NCI-H524 treated with DMSO at 0.1 percent for 48 hours (cell line): ENCODE measurements at places on chromosomes 3 and 15.

DNA sequence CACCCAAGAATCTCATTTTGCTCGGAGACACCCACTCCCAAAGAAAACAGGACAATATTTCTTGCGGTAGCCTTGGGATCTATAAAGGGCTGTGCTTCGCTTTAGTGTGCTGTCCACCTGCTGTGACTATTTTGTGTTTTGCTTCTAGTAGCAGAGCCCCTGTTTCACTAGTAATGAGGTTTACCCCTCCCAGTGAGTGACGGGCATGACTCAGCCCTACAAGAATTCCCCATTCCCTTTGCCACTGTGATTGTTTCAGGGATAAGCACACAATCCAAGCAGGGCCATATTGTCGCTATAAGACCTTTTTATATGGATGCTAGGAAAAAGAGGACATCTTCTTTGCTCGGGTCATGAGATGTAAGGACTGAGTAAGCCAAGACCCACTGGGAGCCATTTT is 62.5 kb upstream of the FOXB1 start:
- DNase-seq = no peak

DNA sequence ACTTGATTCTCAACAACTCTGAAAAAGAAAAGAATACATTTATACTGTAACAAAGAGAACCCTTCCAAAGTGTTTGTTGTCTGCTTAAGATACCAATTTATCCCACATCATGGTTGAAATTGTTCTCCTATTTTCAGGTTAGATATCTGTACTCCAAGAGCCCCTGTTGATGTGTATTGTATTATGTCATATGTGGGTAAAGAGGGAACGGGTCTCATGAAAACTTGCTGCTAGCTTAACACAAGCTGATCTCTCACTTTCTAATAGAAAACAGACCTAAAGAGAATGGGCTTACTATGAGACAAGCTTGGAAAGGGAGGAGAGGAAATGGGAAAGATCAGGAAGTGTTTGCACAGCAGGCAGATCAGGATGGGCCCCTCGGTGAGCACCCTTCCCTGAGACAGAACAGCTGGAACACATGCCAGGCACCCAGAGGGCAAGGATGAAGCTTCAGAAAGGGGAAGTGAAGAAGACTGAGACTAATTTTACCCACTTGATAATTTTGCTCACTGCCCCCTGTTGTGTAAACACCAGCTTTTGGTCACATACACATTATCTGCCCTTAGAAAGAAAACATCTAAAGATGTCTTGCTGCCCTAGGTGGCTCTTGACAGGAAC is 747.9 kb upstream of the CCDC54 start:
- DNase-seq = no peak

DNA sequence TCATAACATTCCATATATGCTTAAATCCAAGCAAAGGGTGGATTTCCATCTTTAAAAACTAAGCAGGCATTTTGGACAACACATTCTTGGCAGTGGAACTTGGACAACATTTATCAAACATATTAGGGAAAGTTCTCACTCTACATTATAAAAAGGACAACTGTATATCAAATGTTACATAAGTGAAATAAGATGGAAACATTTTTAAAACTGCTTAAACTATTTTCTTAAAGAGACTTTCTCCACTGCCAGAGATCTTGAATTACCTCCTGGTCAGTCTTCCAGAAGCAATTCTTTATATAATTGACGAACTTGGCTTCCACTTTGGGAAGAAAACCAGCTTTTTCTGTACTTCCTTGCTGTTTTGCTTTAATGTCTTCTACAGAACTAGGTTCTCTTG is 109.3 kb downstream of the NEO1 start:
- no peak for DNase-seq

DNA sequence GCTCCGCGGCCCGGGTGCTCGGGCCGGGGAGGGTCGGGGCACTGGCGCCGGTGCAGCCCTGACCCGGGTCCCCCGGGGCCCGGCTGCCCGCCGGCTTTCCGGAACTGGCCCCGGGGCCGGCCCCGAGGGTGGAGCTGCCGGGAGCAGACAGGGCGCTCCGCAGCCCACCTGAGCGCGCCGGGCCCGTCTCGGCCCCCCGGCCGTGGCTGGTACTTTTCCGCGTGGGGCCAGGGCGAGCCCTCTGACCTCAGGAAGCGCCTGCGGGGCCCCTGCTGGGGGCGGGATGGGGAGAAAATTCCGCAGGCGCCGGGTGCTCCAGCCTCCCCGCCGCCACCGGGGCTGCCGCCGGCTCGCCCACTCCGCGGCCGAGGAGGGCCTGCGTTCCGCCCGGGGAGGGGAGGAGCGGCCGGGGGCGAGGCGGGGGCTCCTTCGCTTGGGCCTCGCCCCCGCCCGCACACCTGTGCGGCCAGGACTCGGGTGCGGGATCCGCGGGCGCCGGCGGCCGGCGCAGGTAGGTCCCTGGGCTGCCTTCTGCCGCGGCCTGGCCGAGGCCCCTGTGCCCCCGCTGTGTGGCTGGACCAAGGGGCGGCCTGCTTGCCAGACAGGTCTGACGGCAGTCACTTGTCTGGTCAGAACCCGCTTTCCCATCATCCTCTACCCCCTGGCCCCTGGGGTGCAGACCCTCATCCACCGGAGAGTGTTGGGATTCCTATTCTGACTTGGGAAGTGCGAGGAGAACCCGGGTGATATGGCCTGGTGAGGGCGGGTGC is 3.5 kb downstream of the FURIN start:
- DNase-seq = no peak

DNA sequence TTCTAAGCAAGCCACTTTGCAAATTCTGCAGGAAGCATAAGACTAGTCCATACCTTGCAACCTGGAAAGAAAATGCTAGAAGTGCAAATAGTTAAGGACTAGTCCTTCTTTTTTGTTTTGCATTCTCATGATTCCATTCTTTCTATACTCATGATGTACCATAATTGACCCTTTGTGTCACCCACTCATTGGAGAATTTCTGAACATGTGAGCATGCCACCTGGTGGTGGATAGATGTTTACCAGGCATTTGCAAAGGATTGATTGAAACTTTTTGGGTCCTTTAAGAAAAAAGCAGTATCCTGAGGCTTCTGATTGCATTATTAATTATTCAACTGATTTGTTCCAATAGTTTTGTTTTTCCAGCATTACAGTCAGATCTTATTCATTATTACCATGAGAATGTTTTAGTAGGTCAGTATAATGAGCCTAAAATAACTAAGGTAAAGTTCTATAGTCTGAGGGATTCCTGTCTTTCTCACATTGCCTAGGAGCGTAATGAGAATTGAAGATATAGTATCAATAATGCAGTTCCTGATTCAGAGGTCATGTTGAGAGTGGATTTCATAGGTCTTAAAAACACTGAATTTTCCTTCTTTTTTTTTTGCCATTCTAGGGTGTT is 20.2 kb upstream of the DIPK2A start:
- no peak for DNase-seq

DNA sequence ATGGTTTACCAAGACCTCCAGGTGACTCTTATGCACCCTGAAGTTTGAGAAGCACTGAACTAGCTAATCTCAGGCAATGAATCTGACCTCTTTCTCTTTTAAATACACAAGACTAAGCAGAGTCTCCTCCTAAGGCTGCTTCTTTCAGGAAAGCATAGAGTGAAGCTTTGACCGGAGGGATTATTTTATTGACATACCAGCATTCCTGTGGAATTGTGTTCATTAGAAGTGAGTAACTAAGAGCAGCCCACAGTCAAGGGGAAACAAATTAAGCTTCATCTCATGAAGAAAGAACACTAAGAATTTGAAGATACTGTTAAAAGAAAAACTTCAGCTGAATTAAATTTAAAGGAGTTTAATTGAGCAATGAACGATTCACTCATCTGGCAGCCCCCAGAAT is 963.5 kb downstream of the NTRK3 start:
- no peak for DNase-seq

- DNase-seq = no peak
Observed at GRCh38 chr15:66917904-66918448, 147.4 kb upstream of the SMAD3 start.

- no peak for DNase-seq
Observed at GRCh38 chr3:154829929-154830328, 250.2 kb upstream of the MME start.

- no peak for DNase-seq
Observed at GRCh38 chr3:98581474-98581873, 11.9 kb downstream of the CPOX start.

DNA sequence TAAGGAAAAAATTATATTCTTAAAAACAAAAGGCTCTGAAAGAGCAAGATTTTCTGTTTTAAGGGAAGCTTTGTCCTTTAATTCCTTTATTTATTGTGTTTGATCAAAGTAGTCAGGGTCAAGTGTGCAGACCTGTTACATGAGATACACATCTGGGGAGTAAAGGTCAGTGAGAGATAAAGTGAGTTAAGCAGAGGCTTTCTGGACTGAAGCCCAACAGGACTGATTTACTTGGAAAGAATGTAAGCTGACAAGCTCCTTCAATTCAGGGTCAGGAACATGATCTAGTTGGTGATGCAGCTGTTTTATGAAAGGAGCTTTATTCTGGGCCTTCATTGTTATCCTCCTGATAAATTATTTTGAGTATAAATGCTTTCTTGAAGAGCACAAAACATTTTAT is 20.7 kb upstream of the OTOL1 start:
- no peak for DNase-seq

DNA sequence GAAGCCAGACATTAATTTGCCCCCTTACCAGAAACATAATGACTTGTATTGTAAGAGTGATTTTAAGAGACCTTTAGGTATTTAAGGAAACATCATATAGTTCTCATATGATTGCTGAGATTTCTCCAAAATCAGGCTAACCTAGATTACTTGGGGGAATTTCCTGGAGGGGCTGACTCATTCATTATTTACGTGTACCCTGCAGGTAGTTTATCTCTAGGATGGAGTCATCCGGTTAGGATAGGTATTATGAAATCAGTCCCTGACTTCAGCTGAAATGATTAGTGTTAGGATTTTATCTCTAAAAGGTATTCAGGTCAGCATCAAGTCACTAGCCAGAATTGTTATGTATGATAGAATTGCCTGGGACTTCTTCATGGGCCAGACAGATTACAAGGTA is 97.5 kb downstream of the TCF12 start:
- no peak for DNase-seq

DNA sequence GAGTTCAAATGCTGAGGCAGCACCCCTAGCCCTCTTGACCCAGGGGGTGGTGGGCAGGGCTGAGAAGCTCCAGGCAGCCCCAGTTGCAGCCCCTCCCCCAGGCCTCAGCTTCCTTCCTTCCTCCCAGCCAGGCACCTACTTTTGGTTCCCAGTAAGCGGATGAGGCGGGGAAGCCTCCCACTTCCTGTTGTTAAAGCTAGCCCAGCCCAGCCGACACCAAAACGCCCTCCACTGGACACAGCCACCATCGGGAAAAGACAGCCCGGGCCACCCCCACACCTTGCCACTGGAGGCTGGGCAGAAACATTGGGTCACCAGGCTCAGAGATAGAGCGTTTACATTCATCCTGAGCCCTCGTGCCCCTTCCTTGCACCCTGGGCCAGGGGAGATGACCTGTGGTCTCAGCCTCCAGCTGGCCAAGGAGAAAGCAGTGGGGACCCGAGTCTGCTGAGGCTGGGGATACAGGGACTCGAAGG is 3.5 kb downstream of the DUSP7 start:
- DNase-seq = no peak

DNA sequence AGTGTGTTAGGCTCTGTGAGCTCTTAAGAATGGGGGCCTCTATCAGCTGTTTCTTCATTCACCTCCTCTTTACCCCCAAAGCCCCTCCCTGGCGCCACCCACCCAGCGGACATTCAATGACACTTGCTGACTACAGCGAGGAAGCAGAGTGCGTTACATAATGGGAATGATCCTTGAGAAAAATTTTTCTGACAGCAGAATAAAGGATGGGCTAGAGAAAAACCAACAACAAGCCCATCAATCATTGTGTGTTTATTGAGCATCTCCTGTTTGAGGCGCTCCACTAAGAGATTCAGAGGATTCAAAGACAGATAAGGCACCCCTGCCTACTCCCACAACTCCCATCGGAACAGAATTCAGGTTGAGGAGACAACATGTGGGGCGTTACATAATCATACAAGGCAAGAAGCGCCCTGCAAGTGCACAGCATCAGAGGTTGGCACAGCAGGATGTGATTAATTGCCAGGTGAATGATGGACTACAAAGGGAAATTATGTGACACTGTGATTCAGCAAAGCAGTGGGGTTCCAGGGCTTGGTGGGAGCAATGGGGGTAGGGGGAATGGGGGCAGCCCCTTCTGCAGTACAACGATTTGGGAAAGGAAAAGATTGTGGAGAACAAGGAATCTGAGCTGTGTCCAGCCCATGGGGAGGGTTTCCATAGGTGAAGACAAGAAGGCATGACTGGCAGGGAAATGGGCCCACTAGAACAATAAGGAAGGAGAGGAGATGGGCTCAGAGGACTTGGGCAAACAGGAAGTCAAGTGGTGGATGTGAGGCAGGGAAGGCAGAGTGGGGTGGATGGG is 141.3 kb upstream of the ATP2B2 start:
- no peak for DNase-seq

DNA sequence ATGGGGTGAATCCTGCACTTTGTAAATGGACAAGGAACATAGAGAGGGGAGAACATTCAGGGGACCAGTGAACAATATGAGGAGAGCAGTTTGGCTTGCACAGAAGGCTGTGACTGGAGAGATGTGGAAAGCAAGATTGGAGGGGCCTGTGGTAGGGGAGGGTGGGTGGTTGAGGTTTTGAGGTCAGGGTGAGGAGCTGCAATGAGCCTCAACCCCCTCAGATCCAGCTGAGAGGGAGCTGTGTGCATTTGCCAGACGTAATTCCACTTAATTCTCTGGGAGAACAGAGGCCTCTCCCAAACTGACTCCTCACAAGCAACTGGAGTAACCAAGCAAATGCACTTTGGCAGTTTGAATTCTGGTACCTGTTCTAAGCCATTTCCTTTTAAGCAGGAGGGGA is 253.1 kb upstream of the TRIM42 start:
- no peak for DNase-seq

GRCh38 chr3:101325393-101326134 is 5.2 kb upstream of the IMPG2 start:
- DNase-seq = peak; percentile 97

DNA sequence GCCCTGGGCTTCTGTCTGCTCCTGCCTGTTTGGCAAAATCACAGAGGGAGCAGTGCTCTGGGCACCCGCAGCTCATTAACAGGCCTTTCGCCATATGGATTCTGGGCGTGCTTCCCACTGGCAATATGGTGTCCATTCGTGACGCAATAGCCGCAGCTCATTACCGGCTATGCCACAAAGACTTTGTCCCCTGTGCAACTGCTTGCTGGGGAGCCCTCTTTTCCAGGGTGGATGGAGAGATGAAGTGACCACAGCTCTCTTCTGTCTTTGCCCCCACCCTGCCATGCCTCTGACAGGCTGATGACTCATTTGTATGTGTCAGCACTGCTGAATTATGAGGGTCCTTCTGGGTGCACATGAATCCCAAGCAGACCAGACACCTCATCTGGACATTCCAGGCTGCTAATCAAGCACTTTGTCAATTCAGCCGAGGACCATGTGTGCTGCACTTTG is 214.3 kb upstream of the FEZF2 start:
- DNase-seq = no peak
